ENCODE measurements at places on chromosomes 2 and 18. TPM values are rescaled to one million over a fixed set of nuclear protein-coding genes. Genes with fewer than 3 reads are reported as not detected.

Gene FEV
- not detected for total RNA-seq

Gene LBX2
- total RNA-seq = 0.28 TPM

Gene MAP3K19
- not detected for total RNA-seq

Gene DYSF
- not detected for total RNA-seq

Gene KCNG2
- not detected for total RNA-seq

Gene ASXL3
- total RNA-seq = not detected

Gene AGXT
- not detected for total RNA-seq

Gene MBD1
- total RNA-seq = 62.2 TPM

Gene CRYGA
- total RNA-seq = not detected

Gene SLC11A1
- 0.09 TPM for total RNA-seq

Gene CDCA7
- 88.2 TPM for total RNA-seq

Gene TRABD2A
- total RNA-seq = 37.2 TPM

GRCh38 chr2:196851088-196851487 is 41.9 kb upstream of the C2orf66 start:
- DNase-seq = no peak

DNA sequence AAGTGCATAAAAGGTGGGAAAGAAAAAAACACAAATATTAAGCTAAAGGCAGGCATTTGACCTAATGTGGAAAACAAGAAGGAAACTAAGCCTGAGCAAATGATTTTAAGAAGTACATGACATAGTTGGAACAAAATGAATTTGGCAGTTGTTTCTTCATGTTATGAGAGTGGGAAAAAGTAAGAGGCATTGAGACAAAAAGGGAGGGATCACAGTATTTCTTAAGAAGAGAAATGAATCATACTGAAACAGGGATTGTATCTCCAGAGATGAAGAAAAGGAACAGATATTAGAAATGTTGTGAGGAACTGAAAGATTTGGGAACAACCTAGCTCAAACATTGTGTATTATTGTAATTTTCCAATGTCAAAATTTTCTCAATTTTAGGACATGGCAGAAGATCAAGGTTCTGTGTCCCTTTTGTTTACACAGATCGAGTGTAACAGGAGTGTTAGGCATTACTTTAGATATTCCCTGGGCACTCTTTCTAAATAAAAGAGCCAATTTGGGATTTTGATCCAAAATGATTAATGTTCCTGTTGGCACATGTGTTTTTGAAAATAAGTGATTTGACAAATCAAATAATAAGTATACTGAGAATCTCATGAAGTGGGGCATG is 98.6 kb downstream of the CALCRL start:
- DNase-seq = no peak

DNA sequence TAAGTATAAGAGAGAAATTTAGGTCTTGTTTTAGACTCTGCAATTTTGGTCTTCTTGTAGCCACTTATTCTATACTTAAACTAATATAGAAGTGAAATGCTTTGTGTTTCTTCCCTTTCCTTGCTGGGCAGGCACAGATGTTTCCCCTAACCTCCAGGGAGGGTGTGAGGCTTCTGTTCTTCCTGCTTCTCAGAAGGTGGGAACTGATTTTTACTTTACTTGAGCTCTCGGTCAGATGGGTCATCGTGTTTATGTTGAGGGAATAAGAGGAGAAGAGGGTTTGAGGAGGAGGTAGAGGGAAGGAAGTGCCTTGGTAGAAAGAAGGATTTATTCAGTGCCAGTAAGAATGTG is 92.5 kb upstream of the CXCR4 start:
- no peak for DNase-seq

- no peak for DNase-seq
Measured at GRCh38 chr2:130390460-130391057, 34.7 kb downstream of the PTPN18 start.

DNA sequence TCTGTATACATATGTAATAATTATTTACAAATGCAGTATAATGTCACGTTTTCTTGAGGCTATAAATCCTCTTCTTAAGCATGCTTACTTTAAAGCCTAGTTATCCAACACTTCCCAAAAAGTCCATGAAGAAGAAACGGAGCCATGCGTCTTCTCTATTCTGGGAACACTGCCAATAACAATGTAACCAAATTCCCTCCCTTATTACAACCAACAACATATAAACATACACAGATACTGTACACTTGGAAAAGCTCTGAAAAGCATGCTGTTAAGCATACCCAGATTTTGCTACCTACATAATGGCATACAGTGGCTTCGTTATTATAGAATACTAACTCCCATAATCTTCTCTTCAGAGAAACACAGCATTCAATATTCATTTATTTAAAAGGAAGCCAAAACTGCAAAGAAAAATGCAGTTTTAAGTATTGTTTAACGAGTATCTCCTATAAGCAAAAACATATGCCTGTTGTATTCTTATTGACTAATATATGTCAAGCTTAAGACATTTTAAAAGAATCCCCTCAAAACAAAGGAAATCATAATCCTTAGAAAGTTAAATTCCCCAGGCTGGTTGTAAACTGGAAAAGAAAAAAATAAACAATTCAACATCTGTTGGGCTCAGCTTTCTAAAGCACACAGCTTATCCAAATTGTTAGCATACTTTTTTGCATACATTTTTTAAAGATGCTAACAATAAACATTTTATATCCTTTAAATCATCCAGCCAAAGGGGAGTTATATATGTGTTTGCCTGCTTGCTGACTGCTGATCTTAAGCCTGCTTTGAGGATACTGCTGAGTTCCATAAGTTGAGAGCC is 83.4 kb downstream of the SLC25A12 start:
- DNase-seq = no peak

DNA sequence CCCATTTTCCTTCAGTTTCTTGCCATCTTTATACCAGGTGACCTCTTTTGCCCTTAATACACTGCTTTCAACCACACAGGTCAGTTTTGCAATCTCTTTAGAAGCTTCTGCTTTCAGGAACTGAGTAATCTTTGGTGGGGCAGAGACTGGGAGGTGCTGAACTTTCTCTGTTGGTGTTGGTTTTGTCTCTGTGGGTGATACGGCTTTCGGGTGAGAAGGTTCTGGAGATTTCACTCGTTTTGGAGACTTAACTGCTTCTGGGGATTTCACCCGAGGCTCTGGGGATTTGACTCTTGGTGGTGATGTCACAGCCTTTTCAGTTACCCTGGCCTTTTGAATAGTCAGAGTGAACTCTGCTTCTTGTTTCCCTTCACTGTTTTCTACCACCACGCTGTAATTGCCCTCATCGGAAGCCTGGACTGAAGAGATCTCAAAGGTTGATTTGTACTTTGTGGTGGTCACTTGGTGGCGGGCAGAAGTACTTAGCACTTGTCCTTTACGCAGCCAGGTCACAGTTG is 50.4 kb downstream of the PLEKHA3 start:
- DNase-seq = peak; percentile 75

GRCh38 chr2:150548527-150548926 is 61.1 kb upstream of the RND3 start:
- peak; percentile 7 for DNase-seq

- DNase-seq = no peak
Measured at GRCh38 chr2:45896311-45896710, 244.8 kb downstream of the PRKCE start.

DNA sequence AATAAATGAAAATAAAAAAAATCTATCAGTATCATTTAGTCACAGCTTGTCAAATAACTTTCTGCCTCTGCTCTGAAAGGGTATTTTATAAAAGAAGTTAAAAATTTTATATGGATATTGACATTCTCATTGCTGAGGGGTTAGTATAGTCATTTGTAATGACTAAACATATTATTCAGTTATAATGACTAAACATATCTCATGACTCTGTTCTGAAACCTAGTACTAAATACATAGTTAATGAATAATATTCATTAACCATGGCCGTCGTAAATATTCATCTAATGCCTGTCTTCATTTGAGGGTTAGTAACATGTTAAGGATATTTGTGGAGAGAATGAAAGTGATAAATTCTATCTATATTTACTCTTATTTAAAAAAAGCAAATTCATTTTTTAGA is 69.1 kb upstream of the MAP4K3 start:
- DNase-seq = no peak

DNA sequence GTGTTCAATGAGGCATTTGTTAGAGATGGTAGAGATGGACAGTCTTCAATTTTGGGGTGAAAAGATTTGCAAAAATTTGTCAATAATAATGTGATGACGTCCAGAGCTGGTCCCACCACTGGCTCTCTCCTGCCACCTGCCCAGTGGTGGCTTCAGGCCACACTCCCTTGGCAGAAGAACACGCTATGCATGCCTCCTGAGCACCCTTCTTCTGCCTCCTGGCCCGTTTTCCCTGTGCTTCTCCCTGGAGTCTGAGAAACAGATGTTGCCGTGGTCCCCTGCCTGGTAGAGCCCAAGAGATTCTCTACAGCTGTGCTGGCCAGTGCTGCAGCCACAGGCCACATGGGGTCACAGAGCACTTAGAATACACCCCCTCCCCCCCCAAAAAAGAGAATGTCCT is 33.6 kb downstream of the INPP5D start:
- DNase-seq = no peak

DNA sequence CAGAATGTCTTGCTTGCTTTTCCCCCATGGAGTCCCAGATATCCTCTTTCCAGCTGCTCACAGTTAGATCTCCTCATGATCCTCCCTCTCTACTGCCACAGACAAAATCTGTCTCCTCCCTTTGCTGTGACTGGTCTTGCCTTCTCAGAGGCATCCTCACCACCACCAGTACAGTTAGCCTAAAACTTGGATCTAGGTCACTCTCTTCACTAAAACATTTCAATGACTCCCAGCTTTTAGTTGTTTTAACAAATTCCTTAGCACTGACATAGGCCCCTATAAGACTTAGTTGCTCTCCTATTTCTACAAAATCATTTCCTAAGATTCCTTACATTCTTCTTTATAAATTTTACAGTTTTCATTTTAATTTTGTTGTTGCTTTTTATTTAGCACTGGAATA is 734.2 kb upstream of the CHAC2 start:
- DNase-seq = no peak

DNA sequence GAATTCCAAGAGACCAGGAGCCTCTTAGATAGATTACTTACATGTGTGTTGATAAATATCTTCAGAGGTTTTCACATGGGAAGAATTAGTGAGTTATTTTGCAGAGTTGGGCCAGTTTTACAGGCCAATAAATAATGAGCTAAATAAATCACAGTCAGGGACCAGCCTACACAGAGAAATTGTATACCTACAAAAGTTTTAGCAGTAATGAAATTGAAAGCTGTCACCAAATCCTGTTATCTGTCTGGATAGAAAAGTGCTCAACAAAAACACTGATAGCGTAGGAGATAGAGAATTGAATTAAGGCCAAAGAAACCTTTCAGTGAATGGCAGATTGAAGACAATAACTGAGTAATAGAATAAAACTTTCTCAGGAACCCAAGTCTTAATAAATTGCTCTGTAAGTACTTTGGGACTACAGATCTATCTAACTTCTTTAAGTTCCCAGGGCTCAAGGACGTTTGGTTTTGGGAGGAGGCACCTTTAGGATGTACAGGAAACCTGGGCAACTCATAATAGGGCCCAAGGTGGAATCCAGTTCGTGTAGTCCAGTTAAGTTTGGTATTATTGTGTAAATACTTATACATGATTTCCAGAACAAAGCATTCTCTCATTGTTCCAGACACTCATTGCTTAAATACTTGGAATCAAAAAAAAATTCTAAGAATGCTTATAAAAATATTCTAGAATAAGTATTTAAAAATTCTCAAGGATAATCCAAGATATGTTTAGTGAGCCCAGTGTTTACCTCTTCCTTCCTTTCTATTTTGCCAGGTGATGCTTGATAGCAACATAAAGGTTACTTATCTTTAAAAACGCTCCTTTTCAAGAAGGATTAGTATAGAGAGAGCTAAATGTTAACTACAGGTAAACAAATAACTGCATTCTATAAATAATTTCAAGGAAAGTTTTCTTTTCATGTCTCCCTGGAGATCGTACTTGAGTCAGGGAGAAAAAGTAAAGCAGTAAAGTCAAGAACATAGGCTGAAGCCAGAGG is 134.5 kb downstream of the NCKAP5 start:
- DNase-seq = no peak

DNA sequence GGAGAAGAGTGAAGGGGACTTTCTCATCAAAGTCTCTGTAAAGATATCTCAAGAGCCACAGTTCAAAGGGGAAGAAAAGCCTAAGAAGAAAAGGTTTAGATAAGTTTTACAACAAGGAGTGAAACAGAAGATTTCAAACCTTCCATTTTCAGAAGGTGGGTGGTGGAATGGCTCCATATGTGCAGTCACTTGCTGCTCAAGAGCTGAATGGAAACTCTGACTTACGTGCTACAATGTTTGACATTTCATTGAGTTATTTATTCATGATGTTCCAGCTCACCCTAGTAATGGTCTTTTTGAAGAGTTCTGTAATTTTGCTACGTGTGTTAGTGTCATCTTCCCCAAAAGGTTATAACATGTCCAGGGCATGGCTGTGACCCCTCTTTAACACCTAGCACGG is 21.7 kb downstream of the LCT start:
- peak; percentile 45 for DNase-seq

DNA sequence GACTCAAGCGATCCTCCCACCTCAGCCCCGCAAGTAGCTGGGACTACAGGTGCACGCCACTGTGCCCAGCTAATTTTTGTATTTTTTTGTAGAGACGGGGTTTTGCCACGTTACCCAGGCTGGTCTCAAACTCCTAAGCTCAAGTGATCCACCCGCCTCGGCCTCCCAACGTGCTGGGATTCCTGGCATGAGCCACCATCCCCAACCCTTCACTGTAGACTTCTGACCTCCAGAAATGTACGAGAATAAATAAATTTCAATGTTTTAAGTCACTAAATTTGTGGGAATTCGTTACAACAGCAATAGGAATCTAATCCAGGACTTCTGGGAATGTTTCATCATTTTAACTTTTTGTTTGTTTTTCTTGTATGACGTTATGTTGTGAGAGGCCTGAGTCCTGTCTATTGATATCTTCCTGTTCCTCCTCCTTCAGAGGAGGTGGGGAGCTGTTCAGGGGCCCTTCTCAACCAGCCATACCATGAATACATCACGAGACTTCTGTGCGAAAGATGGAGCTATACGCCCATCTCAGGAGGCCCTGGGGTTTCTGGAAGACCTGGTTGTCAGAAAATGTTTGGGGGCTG is 40.0 kb downstream of the TEX44 start:
- DNase-seq = no peak

DNA sequence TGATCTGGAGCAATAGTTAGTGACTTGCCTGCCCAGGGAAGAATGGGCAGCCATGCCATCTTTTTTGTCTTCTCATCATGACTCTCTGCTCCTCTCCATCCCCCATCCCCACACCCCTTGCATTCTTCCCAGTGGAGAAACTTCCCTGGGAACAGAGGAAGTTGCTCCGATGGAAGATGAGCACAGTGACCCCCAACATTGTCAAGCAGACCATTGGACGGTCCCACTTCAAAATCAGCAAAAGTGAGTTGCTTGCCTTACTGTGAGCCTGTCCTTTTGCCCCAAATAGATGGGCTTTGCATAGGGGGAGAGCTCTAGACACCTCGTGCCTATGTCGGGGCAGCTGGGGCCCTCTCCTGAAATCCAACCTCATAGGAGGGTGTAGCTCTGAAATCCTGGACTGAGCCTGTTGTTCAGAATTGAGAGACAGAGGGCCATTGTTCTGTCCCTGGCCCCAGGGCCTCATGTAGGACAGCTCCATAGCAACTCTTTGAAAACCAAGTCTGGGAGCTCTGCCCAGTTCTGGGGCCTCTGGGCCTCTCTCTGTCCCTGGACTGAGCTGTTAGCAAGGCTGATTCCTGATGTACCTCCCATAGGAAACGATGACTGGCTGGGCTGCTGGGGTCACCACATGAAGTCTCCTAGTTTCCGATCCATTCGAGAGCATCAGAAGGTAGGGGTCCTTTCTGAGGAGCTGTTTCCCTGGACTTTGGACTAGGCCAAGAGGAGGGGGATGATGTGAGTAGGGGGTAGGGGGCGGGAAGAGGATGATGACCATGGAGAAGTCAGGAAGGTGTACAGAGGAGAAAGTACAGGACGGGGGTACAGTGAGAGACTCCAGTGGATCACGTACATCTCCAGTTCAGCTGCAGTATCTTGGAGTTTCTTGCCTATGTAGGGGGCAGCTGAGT is 35.2 kb downstream of the TTLL4 start:
- DNase-seq = no peak

Measured in activated CD4-positive, alpha-beta T cell treated with anti-CD3 and anti-CD28 coated beads for 36 hours (primary cell).